Urinary bladder (tissue), 4 donors: ENCODE measurements at places on chromosomes 11 and 22. TPM values are rescaled to one million over a fixed set of nuclear protein-coding genes. Genes with fewer than 3 reads are reported as not detected.

- no peak for DNase-seq
Measured at GRCh38 chr22:19657252-19658056, 56.8 kb upstream of the SEPTIN5 start.

The OR51E2 gene
- 0.63 TPM for polyA plus RNA-seq

- DNase-seq = no peak
Measured at GRCh38 chr22:44133161-44133560, 47.6 kb upstream of the PARVG start.

- peak; percentile 65 for DNase-seq
Measured at GRCh38 chr22:27224485-27225374, 567.3 kb downstream of the MIAT start.
